HAP-1 (cell line): ENCODE measurements at places on chromosomes 5 and 9.

DNA sequence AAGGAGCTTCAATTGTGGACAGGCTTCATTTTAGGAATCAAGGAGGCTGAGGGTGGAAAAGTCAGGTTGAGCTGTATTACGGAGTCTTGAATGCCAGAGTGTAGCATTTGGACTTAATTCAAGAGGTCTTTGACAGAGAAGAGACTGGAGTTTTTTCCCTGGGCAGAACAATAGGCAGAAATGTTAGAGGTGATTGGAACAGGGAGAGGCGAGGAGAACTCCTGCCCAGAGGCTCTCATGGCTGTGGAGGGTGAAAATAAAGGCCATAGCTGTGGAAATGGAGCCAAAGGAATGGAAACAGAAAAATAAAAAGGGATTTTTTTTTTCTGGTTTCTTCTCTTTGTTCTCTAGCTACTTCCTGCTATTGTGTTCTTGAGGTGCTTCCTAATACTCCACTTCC is 3.7 kb upstream of the IFNB1 start:
- DNase-seq: no peak

DNA sequence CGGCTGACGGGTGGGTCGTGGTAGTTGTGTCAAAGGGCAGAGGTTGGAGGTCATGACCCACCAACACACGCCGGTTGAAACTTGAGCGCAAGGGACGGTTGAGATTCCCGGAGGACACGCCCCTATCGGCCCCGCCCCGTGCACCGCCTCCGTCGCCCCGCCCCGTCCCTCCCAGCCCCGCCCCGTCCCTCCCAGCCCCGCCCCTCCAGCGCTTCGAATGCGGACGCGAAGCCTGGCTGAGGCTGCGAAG is 226 bp upstream of the RANBP17 start:
- DNase-seq: no peak

GRCh38 chr5:154756868-154757813 is 2.0 kb downstream of the LARP1 start:
- DNase-seq: peak; percentile 72

DNA sequence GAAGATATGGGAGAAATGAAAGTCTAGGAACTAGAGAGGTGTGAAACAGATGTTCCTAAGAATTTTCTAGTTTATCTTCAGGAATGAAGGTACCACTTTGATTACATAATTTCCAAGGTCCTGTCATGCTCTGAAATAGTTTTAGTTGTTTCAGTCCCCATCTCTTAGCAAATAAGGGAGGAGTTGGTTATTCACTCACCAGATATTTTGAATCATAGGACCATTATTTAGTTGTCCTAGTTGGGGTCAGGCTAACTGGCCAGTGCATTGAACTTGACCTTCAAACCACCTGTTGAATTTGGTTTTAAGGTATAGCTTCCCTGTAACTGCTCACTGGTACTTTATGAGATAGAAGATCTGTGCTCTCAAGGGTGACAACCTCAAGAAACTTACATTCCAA is 53.9 kb upstream of the TNFAIP8 start:
- no peak for DNase-seq

GRCh38 chr5:11963227-11963626 is 59.0 kb upstream of the CTNND2 start:
- DNase-seq: no peak

DNA sequence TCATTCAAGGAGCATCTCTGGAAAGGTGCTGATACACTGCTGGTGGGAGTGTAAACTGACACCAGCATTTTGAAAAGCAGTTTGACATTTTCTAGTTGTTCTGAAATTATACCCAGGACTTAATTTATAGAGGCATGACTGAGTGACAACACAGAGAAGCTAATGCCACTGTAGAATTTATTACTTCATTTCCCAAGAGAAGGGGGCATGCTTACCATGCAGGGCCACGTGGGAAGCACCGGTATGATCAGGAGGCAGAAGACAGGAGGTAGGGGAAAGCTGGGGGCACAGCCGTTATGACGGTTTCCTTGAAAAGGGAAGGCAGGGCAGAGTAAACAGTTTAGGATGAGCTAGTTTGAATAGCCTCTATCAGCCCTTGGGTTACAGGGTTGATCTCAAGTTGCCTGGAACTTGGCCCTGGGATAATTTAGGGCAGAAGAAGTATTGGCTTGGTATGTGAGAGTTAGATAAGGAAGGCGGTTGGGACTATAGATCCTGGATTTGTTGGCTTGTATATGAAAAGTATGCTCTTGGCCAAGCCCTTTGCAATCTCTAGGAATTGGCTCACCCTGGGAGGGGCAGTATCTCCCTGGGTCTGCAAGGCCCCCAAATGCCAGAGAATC is 305.7 kb downstream of the ENC1 start:
- no peak for DNase-seq

GRCh38 chr9:33157960-33158842 is 8.9 kb downstream of the B4GALT1 start:
- peak; percentile 24 for DNase-seq

GRCh38 chr9:130932255-130933079 is 6.6 kb downstream of the FIBCD1 start:
- no peak for DNase-seq

DNA sequence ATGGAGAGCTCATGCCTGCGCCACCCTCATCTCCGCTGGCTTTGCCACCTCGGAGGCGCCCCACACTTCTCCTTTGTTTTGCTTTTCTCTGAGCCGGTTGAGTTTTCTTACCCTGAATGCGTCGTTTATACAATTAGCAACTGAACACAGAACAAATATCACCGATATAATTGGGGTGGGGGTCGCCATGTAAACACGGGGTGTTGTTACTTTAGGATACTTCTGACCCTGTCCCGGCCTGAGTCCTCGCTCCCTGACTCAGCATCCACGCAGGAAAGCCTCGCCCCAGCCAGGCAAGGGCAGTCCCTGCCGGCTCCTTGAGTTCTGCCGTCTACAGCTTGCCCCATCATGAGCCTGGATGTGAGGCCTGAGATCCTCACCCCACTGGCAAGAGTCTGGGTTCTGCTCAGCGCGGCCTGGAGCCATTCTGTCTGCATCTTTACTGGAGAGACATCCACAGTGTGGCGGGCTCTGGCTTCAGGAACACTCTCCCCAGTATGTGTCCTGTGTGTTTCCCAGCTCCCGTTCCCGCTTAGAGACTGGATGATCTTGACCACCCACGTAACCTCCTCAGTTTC is 5.5 kb downstream of the NKX2-5 start:
- DNase-seq: no peak

GRCh38 chr9:89448381-89448780 is 49.5 kb downstream of the SEMA4D start:
- no peak for DNase-seq

DNA sequence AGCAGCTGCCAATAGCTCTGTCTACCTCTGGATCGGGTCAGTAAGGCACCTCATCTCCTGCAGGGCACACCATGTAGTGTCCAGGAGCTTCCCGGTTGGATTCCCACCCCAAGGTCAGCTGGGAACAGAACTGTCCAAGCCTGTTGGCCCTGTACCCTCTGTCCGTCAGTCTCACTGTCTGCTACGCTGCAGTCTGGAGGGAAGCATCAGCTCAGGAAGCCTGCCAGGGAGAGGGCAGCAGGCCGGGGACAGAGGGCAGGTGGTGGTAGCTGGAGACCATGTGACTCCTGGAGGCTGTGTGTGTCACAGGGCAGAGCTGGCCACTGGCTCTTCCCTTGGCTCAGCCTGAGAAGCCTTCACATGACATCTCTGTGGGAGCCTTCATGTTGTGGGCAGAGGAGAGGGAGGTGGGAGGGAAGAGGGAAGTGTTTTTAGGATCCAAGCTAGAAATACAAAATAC is 134.5 kb downstream of the SEC61B start:
- DNase-seq: no peak

- DNase-seq: no peak
Observed at GRCh38 chr5:120062515-120062917, 401.6 kb upstream of the PRR16 start.

GRCh38 chr9:75130621-75131230 is 42.4 kb downstream of the OSTF1 start:
- no peak for DNase-seq

- no peak for DNase-seq
Observed at GRCh38 chr5:142740474-142741242, 29.5 kb upstream of the ARHGAP26 start.

GRCh38 chr5:109829331-109829730 is 139.6 kb downstream of the MAN2A1 start:
- no peak for DNase-seq

GRCh38 chr9:95250462-95251221 is 66.9 kb downstream of the FANCC start:
- DNase-seq: no peak

DNA sequence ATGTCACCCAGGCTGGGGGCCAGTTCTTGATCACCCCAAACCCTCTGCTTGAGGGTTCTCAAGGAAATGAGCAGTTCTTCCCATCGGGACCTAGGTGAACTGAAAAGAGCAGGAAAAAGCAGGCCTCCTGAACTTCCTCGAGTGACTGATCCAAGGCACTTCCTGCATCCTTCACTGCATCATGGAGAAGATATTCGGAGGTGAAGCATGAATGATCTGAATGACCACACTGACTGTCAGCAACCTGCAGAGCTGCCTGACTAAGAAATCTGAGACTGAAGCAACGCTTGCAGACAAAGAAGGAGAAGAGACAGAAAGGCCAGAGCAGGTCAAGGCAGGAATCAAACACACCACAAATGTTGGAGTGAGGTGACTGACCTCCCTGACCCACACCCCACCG is 420.2 kb downstream of the AGTPBP1 start:
- no peak for DNase-seq

DNA sequence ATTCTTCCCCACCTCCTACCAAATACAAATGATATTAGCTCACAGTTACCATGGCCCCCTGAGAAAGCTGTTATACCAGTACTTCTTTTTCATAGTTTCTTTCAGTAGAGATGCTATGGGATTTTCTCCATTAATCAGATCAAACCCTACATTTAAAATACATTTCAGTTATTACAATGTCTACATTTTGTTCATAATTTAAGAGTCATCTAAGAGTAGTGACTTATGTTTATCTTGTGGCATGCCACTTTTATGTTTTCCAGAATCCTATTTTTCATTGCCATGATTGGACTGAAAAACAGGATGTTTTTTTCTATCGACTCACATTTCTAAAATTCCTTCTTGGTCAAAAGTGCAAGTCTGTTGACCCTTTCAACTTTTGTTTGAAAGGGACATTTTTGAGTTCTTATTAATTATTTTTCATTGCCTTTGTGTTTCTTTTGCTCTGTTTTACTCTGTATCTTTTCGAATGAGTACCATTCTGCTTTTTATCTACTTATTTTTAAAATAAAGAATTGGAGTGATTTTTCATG is 77.4 kb upstream of the ANXA1 start:
- DNase-seq: no peak

DNA sequence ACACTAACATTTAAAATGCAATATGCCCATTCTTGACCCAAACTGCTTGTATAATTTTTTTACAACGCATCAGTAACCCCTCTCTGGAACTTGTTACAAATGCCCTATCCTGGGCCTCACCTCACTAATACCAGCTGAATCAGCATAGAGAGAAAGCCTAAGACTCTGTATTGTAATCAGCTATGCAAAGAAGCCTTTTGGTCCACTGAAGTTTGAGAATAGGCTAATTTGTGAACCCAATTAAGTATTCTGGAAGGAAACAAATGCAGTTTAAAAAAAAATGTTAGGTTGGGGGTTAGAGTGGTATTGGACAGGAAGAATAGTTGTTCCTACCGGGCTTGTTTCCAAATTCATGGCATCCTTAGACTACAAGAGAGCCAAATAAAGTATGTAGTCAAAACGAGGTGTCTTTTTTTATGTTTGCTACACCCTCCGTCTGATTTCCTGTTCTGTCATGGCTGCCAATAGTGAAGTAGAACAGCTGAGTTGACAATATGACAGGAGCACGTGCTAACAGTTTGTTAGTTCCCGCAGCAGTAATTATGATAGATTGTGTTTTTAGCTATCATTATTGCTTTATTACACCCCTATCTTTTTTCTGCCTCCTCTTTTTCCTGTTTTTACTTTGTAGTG is 1048.7 kb upstream of the NUDT12 start:
- no peak for DNase-seq

DNA sequence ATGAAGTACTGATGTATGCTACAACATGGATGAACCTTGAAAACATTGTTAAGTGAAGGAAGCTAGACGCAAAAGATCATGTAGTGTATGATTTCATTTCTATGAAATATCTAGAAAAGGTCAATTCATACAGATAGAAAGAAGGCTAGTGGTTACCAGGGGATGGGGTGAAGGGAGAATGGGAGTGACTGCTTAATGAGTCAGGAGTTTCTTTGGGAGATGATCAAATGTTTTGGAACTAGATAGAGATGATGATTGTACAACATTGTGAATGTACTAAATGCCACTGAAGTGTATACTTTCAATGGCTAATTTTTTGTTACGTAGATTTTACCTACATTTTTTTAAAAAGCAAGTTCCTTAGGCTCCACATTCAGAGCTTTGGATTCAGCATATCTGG is 14.9 kb upstream of the DELE1 start:
- no peak for DNase-seq

DNA sequence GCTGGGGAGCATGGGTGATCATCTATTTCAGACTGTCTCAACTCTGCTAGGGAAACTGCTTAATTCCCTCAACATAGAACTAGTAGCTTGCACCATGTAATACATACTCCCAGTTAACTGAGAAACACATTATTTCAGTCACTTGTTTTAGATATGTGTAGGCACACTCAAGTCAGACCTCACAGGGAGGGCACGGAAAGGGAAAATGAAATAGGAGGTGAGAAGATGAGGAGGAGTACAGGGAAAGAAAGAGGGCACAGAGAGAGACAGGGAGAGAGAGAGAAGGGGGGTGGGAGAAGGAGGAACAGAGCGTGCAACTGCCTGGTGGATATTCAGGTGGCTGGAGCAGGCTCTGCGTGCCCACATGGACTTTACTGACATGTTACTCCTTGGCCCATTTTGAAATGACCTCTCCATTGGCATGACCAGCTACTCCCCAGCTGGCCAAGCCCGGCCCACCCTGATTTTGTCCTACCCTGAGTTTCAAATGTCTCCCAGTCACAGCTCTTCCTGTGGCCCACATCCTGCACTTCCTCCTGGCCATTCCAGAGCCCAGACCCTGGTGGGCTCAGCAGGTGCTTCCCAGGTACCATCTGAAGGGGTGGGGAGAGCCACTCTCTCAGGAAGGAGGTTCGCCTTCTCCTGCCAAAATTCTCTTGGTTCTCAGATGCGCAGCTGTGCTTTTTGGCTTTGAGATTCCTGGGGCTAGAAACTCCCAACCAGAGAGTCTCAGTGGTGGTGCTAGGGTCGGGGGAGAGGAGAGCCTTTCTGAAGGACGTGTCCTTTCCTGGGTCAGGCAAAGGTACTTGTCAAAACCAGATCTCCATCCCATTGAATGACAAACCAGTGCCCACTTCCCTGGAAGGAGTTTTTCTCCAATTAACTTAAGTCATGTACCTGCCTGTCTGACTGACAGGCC is 229.4 kb downstream of the FSTL4 start:
- no peak for DNase-seq

- DNase-seq: no peak
Observed at GRCh38 chr9:74953235-74953751, 581 bp upstream of the C9orf40 start.
